ENCODE measurements at places on chromosomes 3 and 15.

- DNase-seq: no peak
Measured at GRCh38 chr15:71526060-71526820, 284.1 kb upstream of the NR2E3 start.

- DNase-seq: no peak
Measured at GRCh38 chr15:92050220-92050898, 196.9 kb downstream of the SLCO3A1 start.

DNA sequence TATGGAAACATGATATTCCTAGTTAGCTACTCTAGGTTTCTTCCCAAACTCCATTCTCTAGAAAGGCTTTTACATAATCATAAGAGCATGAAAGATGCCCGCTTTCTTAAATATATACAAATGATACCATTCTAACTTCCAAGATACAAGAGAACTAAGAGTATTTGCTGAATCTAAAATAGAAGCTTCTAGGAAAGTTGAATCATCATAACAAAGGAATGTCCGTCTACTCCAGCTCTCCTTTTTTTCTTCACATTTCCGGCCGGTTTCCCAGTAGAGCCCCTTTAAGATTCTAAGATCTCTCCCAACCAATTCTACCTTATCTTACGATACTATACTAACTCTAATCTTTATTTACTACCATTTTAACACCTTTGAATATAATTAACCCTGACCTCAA is 60.1 kb downstream of the RAD18 start:
- no peak for DNase-seq

GRCh38 chr3:129893581-129894070 is at the start of gene TMCC1:
TMCC1 (minus strand) TSS chr3:129893711.
- DNase-seq: peak; percentile 86

- DNase-seq: no peak
Measured at GRCh38 chr15:39851500-39852092, 68.5 kb downstream of the GPR176 start.

GRCh38 chr3:183287301-183287971 is 34.4 kb downstream of the B3GNT5 start:
- no peak for DNase-seq

DNA sequence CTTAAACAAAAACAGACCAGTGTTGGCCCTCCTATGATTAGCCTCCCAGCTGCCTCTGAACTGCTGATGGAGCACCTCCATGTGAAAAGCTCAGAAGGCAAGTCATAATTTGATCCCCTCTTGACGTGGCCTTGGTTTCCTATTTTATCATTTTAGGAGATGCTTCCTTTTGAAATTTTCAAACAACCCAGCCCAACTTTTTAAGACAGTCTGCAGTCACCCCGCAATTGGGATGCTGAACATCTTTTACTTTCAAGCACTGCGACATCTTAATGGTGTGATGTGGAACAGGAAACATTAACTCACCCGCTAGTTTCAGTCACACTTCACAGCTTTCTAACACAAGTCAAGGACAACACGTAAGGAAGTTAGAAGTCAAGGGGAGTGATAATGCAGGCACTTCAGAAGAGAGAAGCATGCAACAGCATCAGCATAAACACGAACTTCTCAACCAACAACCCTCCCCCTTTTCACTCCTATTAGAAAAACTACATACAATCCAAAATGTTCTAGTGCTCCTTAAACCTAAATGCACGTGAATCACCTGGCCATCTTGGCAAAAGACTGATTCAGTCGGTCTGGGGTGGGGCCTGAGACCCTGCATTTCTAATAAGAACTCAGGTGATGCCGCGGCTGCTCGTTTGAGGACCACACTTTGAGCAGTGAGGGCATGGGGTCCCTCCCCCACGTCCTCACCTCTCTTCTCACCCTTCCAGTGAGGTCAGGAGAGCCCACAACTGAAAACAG is 161.5 kb downstream of the FOXP1 start:
- DNase-seq: no peak

GRCh38 chr3:37383323-37383722 is 208.9 kb upstream of the LRRFIP2 start:
- no peak for DNase-seq

GRCh38 chr3:65854606-65855304 is 184.0 kb downstream of the MAGI1 start:
- DNase-seq: no peak

DNA sequence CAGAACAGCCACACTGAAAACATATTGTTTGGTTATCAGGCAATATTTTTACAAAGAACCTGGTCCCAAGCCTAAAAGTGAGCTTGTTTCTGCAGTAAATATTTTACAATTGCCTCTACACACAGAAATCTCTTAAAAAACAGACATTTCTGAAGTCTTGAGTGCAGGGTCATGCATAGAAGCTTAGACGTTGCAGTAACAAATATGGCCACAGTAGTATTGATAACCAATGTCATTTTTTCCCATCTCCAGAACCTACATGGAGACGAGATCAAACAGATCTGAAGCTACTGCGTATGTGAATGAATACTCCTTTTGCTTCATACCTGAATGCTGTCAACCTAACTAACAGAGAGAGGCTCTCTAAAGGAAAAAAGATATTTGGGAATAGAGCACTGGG is 19.6 kb upstream of the ARL8B start:
- no peak for DNase-seq

DNA sequence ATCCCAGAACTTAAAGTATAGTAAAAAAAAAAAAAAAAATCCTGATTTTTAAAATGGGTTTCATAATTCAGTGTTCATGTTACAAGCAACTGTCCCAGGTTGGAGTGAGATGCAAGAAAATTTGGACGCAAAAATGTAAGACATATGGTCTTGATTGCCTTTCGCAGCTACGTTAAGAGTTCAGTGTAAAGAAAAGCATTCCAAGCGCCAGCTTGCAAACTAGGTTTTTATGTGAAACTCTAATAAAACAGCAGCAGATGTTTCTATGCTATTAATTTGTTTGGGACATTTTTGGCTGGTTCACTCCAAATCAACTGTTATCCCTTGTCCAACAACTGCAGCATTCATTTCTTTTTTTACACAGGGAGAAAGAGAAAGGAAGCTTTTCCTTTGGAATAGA is 957.8 kb downstream of the ROBO1 start:
- no peak for DNase-seq

DNA sequence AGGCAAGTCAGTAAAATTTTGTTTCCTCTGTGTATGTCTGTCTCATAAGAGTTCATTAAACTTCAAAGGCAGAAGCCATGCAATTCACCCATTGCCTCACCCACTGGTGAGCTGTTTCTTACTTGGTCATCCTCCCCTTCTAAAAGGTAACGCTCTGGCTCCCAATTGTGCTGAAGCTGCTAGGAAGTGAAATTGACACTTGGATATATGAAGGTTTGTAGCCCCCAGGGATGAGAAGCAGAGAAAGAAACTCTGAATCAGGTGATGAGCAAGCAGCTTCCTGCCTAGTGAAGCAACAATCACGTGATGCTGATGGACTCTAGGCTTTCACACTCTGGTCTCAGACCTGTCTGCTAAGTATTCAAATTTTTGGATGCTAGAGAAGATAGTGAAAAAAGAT is 70.7 kb downstream of the CD200R1L start:
- DNase-seq: no peak

DNA sequence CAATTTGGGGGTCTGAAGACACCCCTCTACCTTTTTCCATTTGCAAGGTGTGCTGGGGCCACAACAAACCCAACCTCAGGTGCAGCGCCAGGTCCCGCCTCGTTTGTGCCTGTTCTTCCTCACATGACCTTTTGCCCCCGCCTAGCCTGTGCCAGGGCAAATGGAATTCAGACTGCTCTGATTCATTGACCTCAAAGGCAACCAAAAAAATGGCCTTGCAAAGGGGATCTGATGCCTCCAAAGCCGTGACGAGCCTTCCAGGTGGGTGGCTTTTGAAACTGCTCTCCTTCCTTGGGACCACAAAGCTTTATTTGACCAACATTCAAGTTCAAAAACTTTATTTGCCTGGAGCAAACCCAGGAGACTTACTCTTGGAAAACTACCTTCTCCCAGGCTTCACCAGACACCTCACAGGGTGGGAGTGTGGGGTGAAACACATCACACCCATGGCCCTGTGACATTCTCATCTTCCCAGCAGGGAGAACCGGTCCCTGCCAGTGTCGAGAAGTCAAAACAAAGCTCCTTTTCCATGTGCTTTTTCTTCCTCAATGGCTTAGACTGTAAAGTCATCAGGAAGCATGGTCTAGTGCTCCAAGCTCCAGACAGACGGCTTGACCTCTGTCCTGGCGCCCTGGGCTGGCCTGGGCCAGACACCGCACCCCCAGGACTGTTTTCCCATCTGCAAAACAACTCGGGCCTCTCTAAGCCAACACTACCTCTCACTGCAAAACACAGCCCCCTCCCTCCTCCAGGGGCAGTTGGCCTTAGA is 103.9 kb upstream of the HES1 start:
- DNase-seq: no peak

- no peak for DNase-seq
Measured at GRCh38 chr15:52803467-52804306, 13.6 kb upstream of the ONECUT1 start.

GRCh38 chr15:49235446-49236124 is 65.5 kb downstream of the GALK2 start:
- no peak for DNase-seq

DNA sequence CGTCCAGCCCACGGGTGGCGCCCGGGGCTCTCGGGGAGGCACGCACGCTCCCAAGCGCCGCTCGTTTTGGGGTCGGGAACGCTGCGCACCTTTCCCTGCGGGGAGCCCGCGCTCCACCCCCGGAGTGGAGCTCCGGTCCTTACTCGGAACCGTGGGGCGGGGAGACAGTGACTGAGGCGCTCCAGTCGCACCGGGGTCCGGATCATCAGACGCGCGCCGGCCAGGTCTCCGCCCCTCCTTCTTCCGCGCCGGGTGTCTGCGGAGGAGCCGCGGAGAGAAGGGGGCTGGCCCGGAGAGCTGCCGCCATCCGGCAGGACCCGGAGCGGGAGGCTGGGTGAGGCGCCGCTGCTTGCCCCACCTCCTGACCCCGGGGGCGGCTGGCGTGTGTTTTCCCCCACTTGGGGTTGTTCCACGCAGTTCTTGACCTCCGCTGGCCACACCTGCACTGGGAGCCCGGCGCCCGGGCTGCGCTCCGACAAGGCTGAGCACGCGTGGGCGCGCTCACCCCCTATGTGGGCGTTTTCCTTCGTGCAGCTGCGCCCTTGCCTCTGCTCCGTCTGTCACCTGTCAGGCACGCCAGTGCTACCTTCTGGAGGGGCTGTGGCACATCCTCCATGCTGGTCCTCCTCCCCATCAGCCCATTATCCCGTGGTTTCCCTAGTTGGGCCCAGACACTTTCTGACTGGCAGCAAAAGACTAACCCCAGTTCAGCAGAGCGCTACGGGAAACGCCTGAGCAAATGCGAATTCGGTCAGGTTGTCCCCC is at the start of gene MCF2L2:
MCF2L2 (minus strand) TSS at position 173 of the 765 bp plus-strand sequence. CDS start 642 bp downstream, outside the sequence.
- DNase-seq: peak; percentile 51

GRCh38 chr3:8576436-8576835 is 68.2 kb downstream of the SSUH2 start:
- no peak for DNase-seq

GRCh38 chr15:40450047-40450446 is 9.3 kb downstream of the BAHD1 start:
- no peak for DNase-seq

- DNase-seq: no peak
Measured at GRCh38 chr3:128563439-128563838, 70.4 kb upstream of the GATA2 start.

GRCh38 chr3:131216801-131217200 is 164.8 kb upstream of the NUDT16 start:
- no peak for DNase-seq

GRCh38 chr3:130948001-130948773 is 54.3 kb downstream of the ATP2C1 start:
- no peak for DNase-seq

- DNase-seq: no peak
Measured at GRCh38 chr15:58369261-58369701, 62.5 kb upstream of the LIPC start.

DNA sequence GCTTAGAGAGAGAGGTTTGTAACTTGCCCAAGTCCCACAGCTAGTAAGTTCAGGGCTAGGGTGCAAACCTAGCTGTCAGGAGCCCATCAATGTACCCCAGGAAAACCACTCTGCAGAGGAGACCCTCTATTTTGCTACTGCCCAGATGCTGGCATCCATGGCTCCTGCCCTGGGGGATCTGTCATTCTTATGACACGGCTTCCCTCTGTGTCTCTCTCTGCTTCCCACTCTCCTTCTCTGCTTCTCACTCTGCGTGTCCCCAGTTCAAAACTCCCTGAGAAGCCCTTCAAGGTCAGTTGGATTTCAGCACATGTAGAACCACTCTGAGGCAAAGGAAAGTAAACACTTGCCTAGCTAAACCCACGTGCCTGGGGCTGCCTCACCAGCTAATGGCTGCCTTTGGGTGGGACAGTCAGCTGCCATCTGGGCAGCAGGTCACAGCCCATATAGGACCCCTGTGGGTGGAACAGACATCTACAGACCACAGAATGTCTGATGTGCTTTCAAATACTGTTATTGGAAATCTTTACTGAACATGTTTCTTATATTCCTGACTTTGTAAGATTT is 29.4 kb upstream of the SLCO2A1 start:
- DNase-seq: no peak

DNA sequence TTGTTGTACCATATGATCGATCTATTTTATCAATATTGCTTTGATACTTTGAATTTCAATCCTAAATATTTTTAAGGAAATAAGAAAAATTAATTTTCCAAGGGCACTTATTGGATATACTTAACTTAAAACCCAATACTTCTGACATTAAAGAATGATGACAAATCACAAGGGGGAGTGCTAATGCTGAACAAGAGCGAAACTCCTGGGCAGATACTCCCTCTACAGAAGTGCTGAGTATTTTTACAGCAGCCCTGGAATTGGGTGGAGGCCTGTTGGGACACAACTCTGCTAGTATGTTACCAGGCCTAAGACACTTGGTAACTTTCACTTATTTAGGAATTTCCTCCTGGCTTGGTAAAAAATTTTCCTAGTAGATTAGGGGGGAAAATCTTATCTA is 46.2 kb downstream of the DENND6A start:
- no peak for DNase-seq

GRCh38 chr3:114496021-114496434 is 202.2 kb downstream of the TIGIT start:
- no peak for DNase-seq

- DNase-seq: no peak
Measured at GRCh38 chr15:62962101-62962995, 80.2 kb upstream of the TPM1 start.

DNA sequence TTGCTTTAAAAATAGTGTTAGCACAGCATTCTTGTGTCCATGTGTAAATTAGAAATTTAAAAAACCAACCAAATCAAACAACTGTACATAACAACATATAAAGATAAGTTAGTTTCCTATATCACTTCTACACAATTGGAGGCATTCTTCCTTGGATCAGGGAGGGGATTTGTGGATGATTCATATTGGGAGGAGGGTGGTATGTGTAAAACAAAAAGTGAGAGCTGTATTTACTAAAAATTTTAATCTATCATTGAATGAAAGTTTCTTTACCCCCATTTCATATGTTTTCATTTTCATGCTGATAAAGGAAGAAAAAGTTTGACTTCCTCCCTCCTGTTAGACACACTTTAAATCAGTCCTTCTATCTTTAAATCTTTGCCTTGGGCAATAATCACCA is 325.0 kb downstream of the SATB1 start:
- DNase-seq: no peak

- DNase-seq: no peak
Measured at GRCh38 chr3:17456046-17456445, 286.4 kb downstream of the TBC1D5 start.
